ENCODE measurements at places on chromosomes 2 and 18. TPM values are rescaled to one million over a fixed set of nuclear protein-coding genes. Genes with fewer than 3 reads are reported as not detected.

GRCh38 chr2:231886071-231886681 is 40.0 kb downstream of the NPPC start:
- no peak for DNase-seq

DNA sequence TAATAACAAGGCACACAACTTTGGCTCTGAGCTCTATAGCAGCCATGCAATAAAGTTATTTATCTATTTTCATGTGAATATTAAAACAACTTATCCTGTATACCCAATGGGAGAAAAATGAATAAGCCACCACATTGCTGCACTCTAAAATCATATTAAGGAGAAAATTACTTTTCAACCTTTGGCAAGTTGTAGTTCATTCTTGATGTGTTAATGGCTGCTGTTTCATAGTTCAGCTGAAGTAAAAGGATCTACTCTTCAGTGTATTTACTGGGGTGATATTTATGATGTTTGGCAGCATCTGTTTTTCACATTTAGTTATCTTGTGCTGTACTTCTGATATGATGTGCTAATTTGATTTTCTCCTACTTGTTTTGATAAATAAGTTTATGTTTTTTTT is 71.8 kb downstream of the TMEFF2 start:
- no peak for DNase-seq

Gene PPP1R1C
- total RNA-seq = 4.8 TPM

DNA sequence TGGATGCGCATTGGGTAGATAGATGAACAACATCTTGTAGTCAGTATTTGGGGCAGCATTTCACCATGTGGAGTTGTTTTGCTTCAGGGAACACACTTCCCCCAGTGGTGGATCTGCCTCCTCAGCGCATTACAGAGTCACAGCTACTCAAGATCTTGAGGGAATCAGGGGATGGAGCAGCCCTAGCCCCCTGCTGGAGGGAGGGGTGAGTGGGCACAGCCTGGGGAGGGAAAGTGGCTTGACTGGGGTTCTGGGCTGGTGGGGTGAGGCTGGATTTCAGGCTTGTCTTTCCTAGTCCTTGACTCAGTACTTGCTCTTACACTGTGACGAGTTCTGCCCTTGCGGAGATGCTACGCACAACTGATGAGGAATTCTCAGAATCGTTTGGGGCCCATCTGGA is 271.0 kb upstream of the HS6ST1 start:
- no peak for DNase-seq

- DNase-seq = peak; percentile 54
Observed at GRCh38 chr2:119753041-119753929, 6.4 kb upstream of the PTPN4 start.

DNA sequence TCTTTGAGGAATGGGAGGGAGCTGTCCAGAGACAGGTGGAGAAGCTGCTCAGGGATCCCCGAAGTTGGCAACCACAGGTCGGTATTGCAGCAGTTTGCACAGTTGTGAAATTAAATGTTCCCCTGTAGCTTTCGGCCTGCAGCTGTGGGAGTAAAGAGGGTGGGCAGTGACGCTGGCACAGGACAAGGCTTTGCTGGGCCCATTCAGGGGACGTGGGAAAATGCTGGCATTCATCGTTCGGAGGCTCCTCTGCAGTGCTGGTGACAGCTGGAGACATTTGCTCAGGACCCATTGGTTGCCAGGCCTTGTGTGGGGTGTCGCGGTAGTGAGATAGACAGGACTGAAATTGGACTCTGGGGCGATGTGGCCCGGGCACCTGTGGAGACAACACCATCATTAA is 173.7 kb downstream of the MYCN start:
- DNase-seq = no peak

DNA sequence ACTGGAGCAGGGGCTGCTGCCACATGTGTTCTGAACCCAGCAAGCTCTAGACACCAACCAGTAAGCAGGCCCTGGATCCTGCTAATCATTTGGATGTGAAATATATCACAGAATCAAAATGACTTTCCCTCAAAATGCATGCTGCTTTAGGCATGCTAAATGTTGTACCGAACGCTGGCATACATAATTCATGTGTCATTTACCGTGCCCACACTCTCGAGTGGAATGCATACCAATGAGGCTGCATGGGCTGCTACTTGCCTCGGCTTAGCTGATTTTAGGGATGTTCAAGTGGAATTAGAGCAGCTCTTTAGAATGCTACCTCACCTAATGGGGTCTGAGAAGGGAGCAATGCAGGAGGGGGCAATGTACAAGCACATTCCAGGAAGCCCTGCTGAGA is 509.6 kb upstream of the RAB6C start:
- no peak for DNase-seq

- DNase-seq = no peak
Observed at GRCh38 chr2:181954538-181954883, 31.1 kb upstream of the PPP1R1C start.

Gene HOXD12
- not detected for total RNA-seq

Gene FBXO48
- 0.43 TPM for total RNA-seq

Gene CFC1
- total RNA-seq = not detected

DNA sequence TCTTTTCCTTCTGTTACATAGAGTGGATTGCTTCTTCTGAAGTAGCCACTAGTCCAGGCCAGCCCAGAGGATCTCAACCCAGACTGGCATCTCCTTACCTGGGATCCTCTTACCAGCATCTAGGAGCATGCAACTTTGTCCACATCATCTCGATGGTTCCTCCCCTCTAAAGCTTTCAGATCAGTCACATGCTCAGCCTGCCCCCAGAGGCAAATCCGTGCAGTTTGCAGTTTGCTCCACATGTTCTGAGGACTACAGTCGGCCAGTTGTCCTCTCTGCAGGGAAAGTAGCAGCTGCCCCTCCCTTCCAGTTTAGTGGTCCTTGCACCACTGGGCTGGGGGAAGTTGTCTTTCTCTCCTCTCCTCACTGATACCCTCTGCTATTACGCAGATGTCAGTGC is 259.8 kb upstream of the APCDD1 start:
- no peak for DNase-seq

DNA sequence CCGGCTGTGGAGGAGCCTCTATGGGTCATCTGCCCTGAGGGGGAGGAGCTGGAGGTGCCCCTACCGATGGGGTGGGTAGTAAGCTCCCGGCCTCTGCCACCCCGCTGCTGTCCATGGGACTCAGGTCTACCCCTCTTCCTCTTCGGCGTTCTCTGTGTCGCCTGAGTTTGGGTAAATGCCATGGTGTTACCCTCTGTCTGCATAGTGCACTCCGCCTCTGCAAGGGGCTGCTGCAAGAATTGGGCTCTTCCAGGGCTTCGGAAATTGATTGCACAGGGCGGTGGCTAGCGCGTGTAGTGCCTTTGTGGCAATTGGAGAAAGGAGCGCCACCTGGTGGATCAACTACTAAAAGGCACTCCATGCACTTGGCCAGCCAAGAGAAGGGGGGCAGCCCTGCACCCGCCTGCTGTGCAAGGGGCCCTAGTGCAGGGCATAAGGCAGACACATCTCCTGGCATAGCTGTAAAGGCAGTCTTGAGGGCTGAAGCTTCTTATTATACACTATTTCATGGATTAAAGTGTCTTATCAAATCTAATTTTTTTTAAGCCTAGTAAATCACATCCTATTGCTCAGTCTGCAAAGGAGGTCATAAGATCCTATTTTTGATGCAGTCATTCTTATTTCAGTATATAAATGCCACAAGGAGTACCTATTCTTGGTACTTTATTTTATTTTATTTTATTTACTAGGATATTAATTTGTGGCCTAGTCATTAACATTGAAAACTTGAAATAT is 308.9 kb downstream of the PDE11A start:
- DNase-seq = peak; percentile 66

Gene CFAP65
- total RNA-seq = 0.26 TPM

Gene TTR
- total RNA-seq = not detected

- DNase-seq = no peak
Observed at GRCh38 chr18:28248653-28249052, 71.7 kb upstream of the CDH2 start.

Gene SGPP2
- total RNA-seq = not detected

Gene LRRTM4
- total RNA-seq = 0.36 TPM

DNA sequence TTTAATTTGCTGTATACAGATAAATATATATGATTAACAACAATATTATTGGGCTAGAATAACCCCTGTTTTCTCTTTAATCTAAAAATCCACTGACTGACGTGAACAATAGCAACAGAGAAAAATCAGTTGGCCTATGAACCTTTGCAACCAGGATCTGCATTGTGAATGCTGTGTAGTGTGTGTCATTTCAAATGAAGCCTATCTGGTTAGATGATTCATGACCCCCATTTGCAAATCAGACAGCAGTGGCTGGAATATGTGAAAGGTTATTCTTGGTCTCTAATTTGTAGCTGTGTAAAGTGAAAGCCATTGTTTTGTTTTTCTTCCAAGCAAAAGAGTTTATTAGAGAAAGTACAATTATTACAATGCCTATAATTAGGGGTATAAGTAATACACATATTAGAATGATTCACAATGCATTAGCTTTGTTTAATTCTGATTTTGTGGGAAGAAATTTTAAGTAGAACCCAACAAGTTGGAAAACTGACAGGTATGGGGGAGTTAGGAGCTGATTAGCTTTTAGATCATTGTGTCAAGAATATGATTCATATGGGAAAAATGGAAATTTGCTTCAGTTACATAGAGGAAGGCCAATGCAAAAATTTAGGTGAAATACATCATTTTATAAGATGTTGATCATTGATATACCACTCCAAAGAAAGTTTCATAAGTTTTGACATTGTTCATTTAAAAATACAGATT is 1362.2 kb upstream of the TMEFF2 start:
- peak; percentile 9 for DNase-seq

- no peak for DNase-seq
Observed at GRCh38 chr2:58378152-58378551, 137.0 kb upstream of the FANCL start.

- no peak for DNase-seq
Observed at GRCh38 chr2:19942199-19942598, 40.4 kb upstream of the TTC32 start.

Gene ABCG8
- not detected for total RNA-seq

DNA sequence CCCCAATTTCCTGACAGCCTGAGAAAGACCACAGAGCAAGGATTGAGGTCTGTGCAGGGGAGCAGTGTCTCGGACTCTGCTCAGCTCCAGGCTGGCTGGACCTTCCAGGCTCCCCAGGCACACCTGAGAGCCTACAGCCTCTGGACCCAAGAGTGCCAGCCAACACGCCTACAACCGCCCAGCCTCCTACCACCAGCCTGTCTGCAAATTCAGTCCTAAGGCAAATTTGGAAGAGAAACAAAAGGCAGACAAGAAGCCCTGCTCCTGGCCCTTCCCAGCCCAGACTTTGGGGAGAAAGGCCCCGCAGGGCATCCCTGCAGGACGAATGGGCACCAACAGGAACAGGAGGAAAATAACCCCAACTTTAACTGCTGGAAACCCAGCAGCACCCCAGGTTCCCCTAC is 1.9 kb downstream of the HS6ST1 start:
- DNase-seq = no peak

- no peak for DNase-seq
Observed at GRCh38 chr18:13264091-13265007, 45.8 kb downstream of the LDLRAD4 start.

DNA sequence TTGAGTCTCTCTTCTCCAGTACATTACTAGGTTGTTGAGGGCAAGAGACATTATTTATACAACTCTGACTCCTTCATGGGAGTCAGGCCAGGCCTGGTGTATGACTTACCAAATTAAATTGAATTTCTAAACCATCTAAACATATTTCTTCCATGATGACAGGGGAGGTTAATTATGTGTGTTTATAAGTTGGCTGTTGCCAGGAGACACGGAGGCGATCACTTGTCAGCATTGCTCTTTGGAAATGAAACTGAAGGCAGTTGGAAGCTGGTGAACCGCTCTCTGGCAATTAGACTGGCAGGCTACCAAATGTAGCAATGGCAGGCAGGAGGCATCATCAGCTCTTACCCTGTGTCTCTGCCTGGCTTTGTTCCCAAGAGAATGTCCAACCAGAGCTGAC is 241.4 kb downstream of the KCNS3 start:
- peak; percentile 63 for DNase-seq

DNA sequence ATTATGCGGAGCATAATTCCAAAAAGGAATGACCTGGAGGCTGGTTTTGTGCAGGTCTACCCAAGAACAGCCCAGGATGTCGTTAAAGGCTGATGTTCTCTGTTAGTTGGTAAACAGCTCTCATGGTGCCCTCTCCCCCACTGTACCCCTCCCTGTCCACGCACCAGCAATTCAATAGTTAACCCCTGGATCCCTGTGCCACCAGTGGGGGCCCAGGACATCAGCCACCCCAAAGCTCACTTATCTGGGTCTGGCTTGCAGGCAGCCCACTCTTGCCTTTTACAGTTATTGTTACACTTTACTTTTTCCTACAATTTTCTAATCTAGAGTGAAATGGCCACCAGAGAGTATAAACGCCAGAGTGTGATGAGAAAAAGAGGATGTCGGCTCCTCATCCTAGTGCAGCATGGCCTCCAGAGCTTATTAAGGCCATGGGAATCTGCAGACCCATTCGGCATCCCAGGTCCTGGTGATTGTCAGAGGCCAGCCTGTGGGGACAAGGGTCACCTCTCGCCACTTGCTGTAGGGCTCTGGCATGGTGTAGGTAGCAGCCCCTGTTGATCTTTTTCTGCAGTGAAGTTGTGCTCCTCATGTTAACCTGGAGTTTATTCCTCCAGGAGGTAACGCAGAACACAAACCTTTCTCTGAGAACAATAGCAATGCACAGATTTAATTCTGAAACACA is 30.3 kb downstream of the TWIST2 start:
- no peak for DNase-seq

GRCh38 chr2:95337829-95338228 is 40.7 kb downstream of the KCNIP3 start:
- DNase-seq = no peak

DNA sequence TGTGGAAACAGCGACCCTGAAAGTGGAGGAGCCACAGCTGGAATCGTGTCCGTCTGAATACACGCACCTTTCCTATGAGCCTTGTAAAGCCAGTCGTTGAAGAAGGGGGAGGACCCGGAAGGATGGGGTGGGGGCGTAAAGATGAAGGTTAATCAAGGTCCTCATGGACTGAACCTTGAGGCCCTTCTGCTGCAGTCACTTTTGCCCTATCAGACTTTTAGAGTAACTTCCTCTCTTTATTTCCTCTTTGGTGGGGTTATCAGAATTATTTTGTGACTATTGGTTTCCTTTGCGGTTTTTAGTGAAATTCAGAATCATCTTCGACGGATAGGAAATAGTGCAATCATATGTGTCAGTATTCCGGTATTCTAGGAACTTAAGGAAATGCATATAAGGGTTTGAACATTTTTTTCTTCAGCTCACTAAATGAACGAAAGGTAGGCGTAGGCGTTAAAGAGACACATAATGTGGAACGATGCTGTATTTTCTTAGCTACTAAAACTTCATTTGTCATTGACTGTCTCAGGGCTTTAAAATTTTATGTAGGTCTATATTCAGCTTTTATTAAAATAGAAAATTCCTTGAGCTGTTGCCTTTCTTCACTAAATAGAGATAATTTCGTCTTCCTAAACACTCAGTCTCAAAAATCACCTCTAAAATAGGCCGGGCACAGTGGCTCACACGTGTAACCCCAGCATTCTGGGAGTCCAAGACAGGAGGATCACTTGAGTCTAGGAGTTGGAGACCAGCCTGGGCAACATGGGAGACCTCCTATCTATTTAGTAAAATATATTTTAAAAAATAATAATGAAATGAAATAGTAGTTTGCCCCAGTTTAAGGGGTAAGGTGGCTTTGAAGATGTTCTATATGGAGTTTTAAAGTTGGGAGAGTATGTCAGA is 1.4 kb upstream of the YES1 start:
- DNase-seq = no peak

Data from A172 (cell line).